A549 treated with DMSO at 1 μM for 4 hours (cell line): ENCODE measurements at places on chromosomes 16 and 17. TPM values are rescaled to one million over a fixed set of nuclear protein-coding genes. Genes with fewer than 3 reads are reported as not detected.

The C1QTNF1 gene
- 33.5 to 41.6 TPM (median 39.2 TPM) in 5 replicates for total RNA-seq

The KRTAP1-5 gene
- 0.08 TPM in 1 of 5 replicates, not detected in the others for total RNA-seq

The C17orf50 gene
- total RNA-seq, result 0.16 to 0.30 TPM (median 0.24 TPM) in 5 replicates

The LGALS9B gene
- total RNA-seq, result not detected in 5 replicates

The G6PC1 gene
- not detected in 5 replicates for total RNA-seq

The MAF gene
- 0.53 to 0.75 TPM (median 0.72 TPM) in 5 replicates for total RNA-seq

The TSPOAP1 gene
- not detected in 5 replicates for total RNA-seq

The SMTNL2 gene
- 0.21 to 1.9 TPM (median 1.0 TPM) in 5 replicates for total RNA-seq

The RPL27 gene
- 2,855 to 3,764 TPM (median 2,988 TPM) in 5 replicates for total RNA-seq

The STXBP4 gene
- total RNA-seq, result 4.1 to 7.4 TPM (median 5.3 TPM) in 5 replicates

The ZG16B gene
- total RNA-seq, result 0.46 to 1.3 TPM (median 0.69 TPM) in 5 replicates

The SPNS2 gene
- total RNA-seq, result 6.7 to 14.2 TPM (median 10.1 TPM) in 5 replicates

The WSB1 gene
- 66.2 to 87.5 TPM (median 76.8 TPM) in 5 replicates for total RNA-seq

The MRPL38 gene
- 95.6 to 134 TPM (median 122 TPM) in 5 replicates for total RNA-seq

The ESRP2 gene
- total RNA-seq, result 0.05 to 0.19 TPM (median 0.09 TPM) in 4 of 5 replicates, not detected in the other

The PIRT gene
- not detected in 5 replicates for total RNA-seq

The TEKT3 gene
- 0.13 to 0.23 TPM (median 0.18 TPM) in 4 of 5 replicates, not detected in the other for total RNA-seq

The PRCD gene
- not detected in 5 replicates for total RNA-seq

The EPN3 gene
- total RNA-seq, result 0.15 to 0.31 TPM (median 0.23 TPM) in 5 replicates

The UTS2R gene
- total RNA-seq, result not detected in 5 replicates

The KRTAP9-8 gene
- total RNA-seq, result not detected in 5 replicates
